Stimulated activated CD8-positive, alpha-beta memory T cell treated with anti-CD3 and anti-CD28 coated beads, Interleukin-15, amount 100 ng/mL, for 48 hours (primary cell): ENCODE measurements at places on chromosomes 6 and 20.

DNA sequence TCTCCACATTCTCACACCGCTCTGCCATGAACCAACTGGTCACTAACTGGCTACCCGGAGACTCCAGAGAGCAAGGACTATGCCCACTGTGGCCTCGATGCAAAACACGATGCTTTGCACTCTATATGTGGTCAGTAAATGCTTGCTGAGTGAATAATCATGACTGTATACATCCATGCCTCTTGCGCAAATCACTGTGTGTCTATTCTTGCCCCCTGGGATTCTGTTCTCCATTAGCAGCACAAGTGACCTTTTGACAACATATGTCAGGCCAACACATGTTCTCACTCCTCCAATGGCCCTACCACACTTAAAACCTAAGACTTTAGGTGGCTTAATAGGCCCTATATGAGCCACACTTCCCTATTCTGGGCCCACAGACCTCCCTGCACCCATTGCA is 16.9 kb downstream of the KIF16B start:
- DNase-seq: no peak

DNA sequence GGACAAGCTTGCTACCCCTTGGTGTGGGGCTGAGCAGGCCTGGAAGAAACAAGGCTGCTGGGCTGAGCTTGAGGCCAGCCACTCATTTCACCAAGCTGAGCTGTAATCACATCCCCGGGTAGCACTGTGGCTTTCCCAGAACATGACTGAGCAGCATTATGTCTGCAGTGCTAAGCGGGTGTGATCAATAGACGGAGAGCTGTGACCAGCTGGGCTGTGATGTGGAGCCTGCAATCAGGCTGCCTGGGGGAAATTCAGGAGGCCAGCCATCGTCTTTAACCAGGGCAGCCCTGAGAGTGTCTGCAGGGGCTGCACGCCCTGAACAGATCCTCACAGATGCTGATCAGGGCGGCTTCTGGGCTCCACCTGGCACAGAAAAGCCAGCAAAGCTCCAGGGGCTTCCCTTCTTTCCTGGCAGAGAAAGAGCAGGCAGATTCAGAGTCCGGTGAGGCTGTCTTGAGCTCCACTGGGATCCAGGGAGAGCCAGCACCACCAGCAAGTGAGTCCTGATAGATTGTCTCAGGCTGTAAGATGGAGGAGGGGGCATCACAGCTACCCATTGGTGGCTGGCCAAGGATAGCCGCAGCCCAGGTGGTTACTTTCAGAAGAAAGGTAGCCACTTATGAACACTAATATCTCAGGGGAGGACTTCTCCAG is 165.9 kb downstream of the NRN1 start:
- DNase-seq: no peak

DNA sequence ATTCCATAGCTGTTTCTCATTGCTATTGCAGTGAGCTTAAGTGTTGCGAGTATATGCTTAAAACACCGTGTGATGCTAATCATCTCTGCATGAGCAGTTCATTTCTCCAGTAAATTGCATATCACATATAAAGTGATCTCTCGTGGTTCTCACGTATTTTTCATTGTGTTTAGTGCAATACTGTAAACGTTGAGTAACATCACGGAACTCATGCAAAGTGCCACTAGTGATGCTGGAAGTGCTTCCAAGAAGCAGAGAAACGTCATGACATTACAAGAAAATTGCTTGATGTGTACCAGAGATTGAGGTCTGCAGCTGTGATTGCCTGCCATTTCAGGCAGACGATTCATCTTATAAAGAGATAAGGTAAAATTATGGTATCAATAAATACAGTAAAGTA is 830.4 kb downstream of the GRIK2 start:
- DNase-seq: no peak

DNA sequence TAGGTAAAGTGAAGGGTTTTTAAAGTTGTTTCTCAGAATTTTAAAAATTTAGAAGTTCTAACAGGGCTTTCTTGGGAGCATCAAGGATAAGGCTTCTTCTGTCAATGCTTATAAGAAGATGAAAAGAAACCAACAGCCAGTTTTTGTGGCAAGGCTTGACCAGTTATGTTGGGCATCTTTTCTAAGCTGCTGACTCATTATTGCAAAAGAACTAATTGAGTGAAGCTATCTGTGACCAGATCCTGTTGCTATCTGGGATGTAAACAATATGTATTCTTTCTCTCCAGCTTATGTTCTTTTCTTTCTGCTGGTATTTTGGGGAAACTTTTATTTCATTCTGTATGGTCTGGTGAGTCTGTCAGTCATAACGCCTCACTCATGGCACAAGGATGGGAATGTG is 643.8 kb downstream of the HDGFL1 start:
- no peak for DNase-seq

- DNase-seq: no peak
Measured at GRCh38 chr6:23524548-23524947, 601.5 kb upstream of the NRSN1 start.

GRCh38 chr6:21856844-21857243 is 263.3 kb downstream of the SOX4 start:
- DNase-seq: no peak

- DNase-seq: no peak
Measured at GRCh38 chr6:157045831-157046454, 268.8 kb downstream of the ARID1B start.

- DNase-seq: no peak
Measured at GRCh38 chr6:153790876-153791473, 248.1 kb upstream of the OPRM1 start.

GRCh38 chr6:298233-299103 is 6.2 kb downstream of the DUSP22 start:
- no peak for DNase-seq

GRCh38 chr6:69796073-69796641 is 653 bp downstream of the LMBRD1 start:
- no peak for DNase-seq

GRCh38 chr20:46051556-46052308 is 22.7 kb downstream of the SLC12A5 start:
- DNase-seq: no peak

- DNase-seq: no peak
Measured at GRCh38 chr6:95081949-95082348, 495.4 kb upstream of the MANEA start.

DNA sequence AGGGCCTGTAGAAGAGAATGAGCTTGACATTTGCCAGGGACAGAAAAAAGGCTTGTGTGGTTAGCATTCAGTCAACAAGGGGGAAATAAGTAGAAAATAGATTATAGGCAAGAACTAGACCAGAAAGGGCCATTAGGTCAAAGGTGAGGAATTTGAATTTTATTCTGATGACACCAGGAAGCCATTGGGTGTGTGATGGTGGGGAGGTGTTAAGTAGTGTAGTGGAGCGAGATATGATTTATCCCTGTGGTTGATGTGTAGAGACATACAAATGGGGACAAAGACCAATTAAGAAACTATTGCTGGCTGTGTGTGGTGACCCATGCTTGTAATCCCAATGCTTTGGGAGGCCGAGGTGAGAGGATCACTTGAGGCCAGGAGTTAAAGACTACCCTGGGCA is 11.0 kb downstream of the DSTN start:
- DNase-seq: no peak
